ENCODE measurements at places on chromosomes 16 and 17.

- no peak for DNase-seq
Measured at GRCh38 chr16:4608704-4608980, 6.0 kb downstream of the UBALD1 start.

GRCh38 chr16:50801036-50801435 is 59.1 kb downstream of the CYLD start:
- peak; percentile 8 for DNase-seq

DNA sequence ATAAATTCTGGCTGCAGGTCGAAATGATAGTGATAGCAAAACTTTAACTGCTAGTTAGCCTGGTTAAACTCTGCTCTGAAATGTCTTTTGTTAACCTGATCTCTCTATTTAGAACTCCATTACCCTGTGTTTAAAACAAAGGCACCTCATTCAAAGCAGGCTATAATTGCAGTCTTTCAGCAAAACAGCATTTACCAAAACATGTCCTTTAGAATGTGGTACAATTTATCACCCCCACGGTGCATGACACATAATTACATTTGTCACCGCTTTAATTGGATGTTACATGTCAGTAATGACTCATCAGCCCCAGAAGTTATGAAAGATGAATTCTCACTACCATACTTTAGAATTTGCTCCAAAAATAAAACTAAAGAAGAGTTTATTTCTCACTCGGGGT is 295.4 kb downstream of the TOX3 start:
- DNase-seq = no peak

DNA sequence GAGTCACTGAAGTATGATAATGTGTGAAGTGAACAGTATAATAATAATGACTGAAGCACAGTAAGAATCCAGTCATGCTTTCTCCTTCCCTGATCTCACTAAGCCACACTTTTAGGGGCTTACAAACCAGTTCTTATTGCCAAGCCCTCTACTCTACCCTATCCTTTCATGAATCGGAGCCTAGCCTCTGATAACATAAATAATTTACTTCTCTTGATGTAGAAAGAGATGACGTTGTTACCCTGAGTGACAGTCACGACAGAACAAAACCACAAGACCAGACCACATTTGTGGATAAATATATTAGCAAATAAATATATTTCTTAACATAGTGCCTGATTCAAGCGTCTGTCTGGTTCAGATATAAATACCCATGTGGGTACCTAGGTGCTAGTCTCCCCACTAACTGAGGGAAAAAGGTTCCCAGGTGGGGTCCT is 1.4 kb upstream of the SUPT4H1 start:
- no peak for DNase-seq

DNA sequence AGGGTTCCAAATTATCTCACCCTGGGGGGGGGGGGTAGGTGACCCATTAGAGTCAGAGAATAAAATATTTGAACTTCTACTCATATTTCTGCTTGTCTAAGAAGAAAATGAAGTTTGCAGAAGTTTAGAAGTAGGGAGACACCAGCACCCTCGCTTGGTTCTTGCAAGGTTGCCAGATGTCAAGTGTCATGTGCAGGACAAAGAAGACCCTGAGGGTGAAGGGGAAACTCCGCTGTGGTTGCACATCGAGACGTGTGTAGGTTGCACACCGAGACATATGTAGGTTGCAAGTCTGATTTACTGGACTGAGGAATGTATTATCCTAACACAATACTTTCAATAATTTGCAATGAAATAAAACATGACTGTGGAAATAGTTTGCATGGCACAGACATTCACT is 42.4 kb upstream of the IRF8 start:
- no peak for DNase-seq

DNA sequence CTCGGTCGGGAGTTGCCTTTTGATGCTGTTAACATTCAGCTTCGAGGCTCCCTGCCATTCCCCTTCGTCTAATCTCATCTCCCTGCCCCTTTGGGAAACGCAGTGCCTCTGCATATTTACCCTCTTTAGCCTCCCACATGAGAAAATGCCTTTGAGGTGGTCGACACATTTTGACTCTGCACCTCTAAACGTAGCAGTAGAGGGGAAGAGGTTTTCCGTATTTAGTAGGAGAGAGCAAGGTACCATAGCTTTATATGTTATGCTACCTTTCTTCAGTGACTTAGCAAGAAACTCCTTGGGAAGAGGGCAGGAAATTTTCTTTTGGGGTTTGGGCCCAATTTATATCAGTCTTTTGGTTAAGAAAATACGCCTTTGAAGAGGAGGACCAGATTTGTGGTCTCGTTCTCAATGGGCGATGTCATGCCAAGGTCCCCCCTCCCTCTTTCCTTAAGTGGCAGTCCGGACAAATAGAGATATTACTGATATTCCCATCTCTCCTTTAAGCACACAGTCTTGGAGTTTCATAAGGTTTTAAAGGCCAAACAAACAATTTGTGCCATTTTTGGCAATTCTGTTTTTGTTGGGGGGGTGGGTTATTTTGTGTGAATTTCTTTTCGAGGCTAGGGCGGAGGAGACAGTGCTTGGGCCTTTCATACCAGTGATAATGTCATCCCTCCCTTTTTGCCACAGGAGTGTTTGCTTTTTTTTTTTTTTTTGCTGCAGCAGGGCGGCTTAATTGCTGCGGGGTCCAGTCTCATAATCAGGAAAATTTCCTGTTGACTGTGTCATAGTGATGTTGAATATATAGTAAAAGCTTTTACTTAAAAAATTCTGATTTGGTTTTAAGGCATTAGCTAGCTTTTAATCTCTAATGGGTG is 1.5 kb downstream of the PAFAH1B1 start:
- DNase-seq = no peak

- no peak for DNase-seq
Measured at GRCh38 chr16:49520492-49521038, 147.0 kb downstream of the C16orf78 start.

GRCh38 chr17:31882571-31882970 is 18.9 kb downstream of the UTP6 start:
- DNase-seq = no peak

- DNase-seq = no peak
Measured at GRCh38 chr17:44767493-44767892, 8.7 kb downstream of the ADAM11 start.

DNA sequence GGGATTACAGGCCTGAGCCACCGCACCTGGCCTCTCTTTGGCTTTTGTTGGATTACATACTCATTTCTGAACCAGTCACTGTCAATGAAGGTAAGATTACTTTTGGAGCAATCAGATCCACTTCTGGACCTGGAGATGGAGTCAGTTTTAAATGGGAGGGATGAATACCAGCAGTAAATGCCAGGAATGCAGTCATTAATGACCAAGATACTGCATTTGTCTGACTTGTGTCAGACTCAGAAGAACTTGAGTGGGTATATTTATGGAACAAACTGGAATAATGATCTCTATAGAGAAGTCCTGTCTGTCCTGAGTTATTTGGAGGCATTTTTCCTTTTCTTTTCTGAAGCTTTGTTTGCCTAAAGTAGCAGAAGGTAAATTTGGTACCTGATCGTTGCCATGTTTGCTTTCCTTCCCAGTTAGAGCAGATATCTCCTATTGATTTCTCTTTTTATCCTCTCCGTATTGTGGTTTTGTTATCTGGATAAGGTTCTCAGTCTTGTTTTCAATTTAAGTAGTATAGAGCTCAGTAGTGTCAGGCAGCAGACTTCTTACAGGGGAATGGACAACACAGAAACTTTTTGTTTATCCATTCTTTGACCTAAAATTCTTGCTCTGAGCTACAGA is 10.7 kb downstream of the NLK start:
- DNase-seq = no peak

All from fibroblast of the aortic adventitia (primary cell).